Activated CD8-positive, alpha-beta memory T cell treated with anti-CD3 and anti-CD28 coated beads for 1 hour (primary cell): ENCODE measurements at places on chromosomes 4 and X.

DNA sequence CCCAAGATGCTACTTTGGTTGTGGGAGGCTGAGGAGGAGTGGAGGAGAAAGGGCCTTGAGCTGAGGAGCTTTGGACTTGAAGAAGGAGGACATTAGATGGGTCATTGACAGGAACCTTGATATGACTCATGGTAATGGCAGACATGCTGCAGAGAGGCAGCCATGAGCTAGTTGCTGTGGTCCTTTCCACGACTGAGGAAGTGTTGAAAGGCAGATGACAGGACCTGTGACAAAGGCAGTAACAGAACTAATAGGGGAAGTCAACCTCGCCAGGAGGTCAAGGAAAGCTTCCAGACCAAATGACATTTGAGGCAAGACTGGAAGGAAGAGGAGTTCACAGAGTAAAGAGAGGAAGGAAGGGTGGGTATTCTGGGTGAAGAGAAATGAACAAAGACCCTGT is 7.6 kb upstream of the XPNPEP2 start:
- DNase-seq = no peak

DNA sequence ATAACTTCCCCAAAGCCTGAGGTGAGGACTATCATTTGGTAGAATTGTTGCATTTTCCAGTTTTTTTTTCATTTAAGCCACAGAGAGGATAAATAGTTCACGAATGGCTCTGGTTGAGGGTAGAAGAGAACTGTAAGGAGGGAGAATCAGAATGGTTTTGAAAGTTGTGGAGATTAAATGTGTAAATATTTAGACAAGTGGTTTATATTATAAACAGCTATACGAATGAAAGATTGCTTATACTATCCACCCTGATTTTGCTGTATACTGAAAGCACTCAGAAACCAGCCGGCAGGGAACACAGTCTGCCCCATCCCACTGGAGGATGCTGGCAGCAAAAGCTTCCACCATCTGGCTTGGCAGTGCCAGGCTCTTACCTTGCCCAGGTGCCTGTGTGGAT is 341.1 kb downstream of the RAPGEF2 start:
- no peak for DNase-seq

GRCh38 chr4:110638089-110638746 is 15.3 kb upstream of the PITX2 start:
- DNase-seq = no peak

DNA sequence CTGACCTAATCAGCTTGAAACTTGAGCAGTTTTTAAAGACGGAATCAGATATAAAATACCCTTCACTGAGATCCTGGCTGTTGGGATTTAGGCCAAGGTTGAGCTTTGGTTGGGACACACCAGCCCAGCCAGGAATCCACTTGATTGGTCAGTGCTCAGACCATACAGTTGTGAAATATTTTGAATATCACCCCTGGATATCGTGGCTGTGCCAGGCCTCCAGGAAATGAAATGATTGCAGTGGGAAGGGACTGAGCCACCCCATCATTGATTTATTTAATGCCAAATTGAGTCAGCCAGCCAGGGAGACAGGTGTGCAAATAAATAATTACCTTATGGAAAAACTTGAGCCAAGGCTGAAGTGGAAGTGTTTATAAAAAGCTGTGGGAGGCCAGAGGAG is 128.4 kb upstream of the SCML1 start:
- DNase-seq = no peak

- no peak for DNase-seq
Measured at GRCh38 chr4:112978691-112979472, 70.6 kb upstream of the ANK2 start.

- no peak for DNase-seq
Measured at GRCh38 chr4:155011163-155011780, 197.2 kb upstream of the NPY2R start.

DNA sequence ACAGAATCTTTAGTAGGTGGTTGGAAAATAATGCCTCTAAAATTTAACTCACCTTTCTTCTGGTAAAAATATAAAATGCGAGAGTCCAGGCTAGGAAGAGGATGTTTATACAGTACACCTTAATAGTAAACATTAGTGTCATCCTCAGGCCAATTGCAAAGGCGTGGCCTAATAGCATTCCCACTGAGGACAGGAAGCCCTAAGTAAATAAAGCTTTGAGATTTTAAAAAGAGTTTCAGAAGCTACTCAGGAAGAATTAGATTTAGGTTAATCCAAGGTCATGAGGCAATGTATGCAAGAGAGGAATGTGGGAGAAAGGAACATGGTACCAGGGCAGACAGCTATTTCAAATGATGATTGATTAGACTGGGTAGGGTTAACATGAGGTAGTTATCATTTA is 49.5 kb downstream of the RPGR start:
- DNase-seq = no peak

GRCh38 chr4:30855232-30855631 is 135.1 kb downstream of the PCDH7 start:
- DNase-seq = no peak

- no peak for DNase-seq
Measured at GRCh38 chr4:89829470-89830138, 7.4 kb downstream of the SNCA start.

- no peak for DNase-seq
Measured at GRCh38 chr4:7423391-7423790, 11.3 kb downstream of the PSAPL1 start.

- DNase-seq = no peak
Measured at GRCh38 chr4:166366012-166366411, 493.0 kb downstream of the TLL1 start.

- DNase-seq = no peak
Measured at GRCh38 chr4:29277381-29277780, 1442.8 kb upstream of the PCDH7 start.

GRCh38 chr4:15031197-15031596 is 28.9 kb downstream of the CPEB2 start:
- DNase-seq = no peak

GRCh38 chr4:178993306-178993705 is 1551.1 kb upstream of the AGA start:
- no peak for DNase-seq

DNA sequence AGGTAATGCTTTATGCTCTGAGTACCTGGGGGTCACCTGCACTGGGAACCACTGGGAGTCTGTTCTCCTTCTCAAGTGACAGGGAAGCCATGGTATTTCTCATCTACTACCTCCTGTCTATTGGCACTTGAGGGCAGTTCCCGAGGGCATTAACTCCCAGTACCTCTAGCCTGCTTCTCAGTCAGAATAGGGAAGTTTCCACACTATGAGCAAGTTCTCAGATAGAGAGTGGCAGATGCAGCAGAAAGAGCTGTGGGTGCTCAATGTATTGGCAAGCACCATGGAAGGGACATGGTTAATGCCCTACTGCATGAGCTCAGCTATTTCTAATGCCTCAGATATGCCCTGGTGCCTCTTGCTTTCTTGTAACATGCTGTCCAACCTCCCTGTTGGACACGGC is 74.1 kb downstream of the ANOS1 start:
- DNase-seq = no peak

- DNase-seq = no peak
Measured at GRCh38 chrX:35458142-35458541, 340.0 kb upstream of the MAGEB16 start.

DNA sequence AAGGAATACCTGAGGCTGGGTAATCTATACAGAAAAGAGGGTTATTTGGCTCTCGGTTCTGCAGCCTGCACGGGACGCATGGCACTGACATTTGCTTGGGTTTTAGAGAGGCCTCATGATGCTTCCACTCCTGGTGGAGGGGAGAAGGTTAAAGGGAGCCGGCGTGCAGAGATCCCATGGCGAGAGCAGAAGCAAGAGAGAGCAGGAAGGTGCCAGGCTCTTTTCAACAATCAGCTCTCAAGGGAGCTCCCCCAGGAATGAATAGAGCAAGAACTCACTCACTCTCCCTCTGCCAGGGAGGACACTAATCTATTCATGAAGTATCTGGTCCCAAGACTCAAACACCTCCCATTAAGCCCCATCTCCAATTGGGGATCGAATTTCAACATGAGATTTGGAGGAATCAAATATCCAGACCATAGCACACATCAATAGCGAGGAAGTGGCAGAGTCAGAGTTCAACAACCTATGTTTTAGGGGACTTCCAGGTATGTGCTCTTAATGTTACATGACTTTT is 109.8 kb downstream of the SORBS2 start:
- DNase-seq = no peak

DNA sequence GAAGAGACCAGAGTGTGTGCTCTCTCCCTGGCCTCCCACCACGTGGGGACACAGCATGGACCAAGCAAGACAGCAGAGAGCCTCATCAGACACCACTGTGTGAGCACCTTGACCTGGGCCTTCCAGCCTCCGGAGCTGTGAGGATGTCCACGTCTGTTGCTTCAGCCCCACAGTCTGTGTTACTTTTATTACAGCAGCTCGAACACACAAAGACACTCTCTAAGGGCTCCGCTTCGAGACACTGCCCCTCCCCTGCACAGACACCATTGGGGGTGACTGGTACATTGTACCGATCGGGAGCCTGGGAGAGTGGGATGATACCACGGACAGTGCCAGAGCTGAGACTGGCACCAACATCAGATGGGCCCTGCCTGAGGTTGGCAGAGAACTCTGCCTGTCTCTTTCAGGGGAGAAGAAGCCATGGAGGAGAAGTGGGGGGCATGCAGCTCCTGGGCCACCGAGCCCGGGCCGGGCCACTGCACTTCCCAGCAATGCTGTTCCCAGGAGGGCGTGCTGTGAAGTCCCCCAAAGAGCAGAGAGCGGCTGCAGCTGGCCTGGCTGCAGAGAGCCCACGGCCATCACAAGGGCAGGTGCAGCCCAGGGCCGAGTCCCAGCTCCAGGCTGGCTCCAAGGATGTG is 48.1 kb upstream of the HMX1 start:
- DNase-seq = no peak
